Hepatocyte (in vitro differentiated cells): ENCODE measurements at places on chromosomes 2 and 18. TPM values are rescaled to one million over a fixed set of nuclear protein-coding genes. Genes with fewer than 3 reads are reported as not detected.

- H3K4me3 ChIP-seq = no peak overlapping the region
- H3K27me3 ChIP-seq = no peaks in the 10 kb centered on the region
- no peak for DNase-seq
- H3K4me1 ChIP-seq = no peaks in the 10 kb centered on the region
- no peaks in the 10 kb centered on the region for H3K36me3 ChIP-seq
- H3K27ac ChIP-seq = no peak overlapping the region
Observed at GRCh38 chr2:236511266-236511665, 58.4 kb upstream of the ACKR3 start.

GRCh38 chr2:202193305-202193704 is 45.1 kb downstream of the SUMO1 start:
- H3K27ac ChIP-seq = no peak overlapping the region
- no peaks in the 10 kb centered on the region for H3K4me1 ChIP-seq
- DNase-seq = no peak
- no peaks in the 10 kb centered on the region for H3K27me3 ChIP-seq
- H3K36me3 ChIP-seq = no peaks in the 10 kb centered on the region
- H3K4me3 ChIP-seq = no peak overlapping the region

- H3K27me3 ChIP-seq = no peaks in the 10 kb centered on the region
- H3K27ac ChIP-seq = no peak overlapping the region
- H3K36me3 ChIP-seq = no peaks in the 10 kb centered on the region
- no peaks in the 10 kb centered on the region for H3K4me1 ChIP-seq
Observed at GRCh38 chr2:161972866-161973265, 101.1 kb downstream of the DPP4 start.

The HOXD13 gene
- total RNA-seq = 33.9 and 37.2 TPM in 2 replicates

GRCh38 chr2:44358503-44358902 is 2.8 kb downstream of the PREPL start:
- DNase-seq = no peak
- no peak overlapping the region for H3K4me3 ChIP-seq
- no peaks in the 10 kb centered on the region for H3K27me3 ChIP-seq
- H3K27ac ChIP-seq = no peak overlapping the region
- peaks cover 9% of the 10 kb centered on the region for H3K4me1 ChIP-seq

DNA sequence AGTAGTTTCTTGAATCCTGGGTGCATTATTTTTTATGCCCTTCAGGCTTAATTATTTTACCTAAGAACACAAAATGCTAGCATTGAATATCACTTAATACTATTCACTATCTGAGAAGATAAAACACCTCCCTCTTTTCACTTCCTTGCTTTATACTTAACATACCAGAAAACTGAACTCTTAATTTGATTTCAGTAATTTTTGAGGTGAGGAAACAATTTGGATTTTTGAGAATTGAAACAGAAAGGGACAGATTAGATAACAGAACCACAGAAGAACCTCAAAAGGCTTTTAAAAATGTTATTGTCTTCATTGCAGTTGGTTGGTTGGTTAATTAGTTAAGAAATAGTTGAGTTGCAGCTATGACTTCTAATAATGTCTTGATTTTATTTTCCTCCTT is 69.5 kb downstream of the GPD2 start:
- H3K36me3 ChIP-seq = no peaks in the 10 kb centered on the region
- H3K27ac ChIP-seq = no peak overlapping the region
- no peaks in the 10 kb centered on the region for H3K4me1 ChIP-seq
- no peaks in the 10 kb centered on the region for H3K27me3 ChIP-seq
- no peak for DNase-seq

GRCh38 chr2:209236377-209236776 is 187.5 kb upstream of the MAP2 start:
- H3K36me3 ChIP-seq = no peaks in the 10 kb centered on the region
- DNase-seq = peak; percentile 3
- H3K4me1 ChIP-seq = no peaks in the 10 kb centered on the region
- no peaks in the 10 kb centered on the region for H3K27me3 ChIP-seq
- H3K27ac ChIP-seq = no peak overlapping the region
- no peak overlapping the region for H3K4me3 ChIP-seq

The NIF3L1 gene
- 17.3 and 23.7 TPM in 2 replicates for total RNA-seq

- H3K4me1 ChIP-seq = no peaks in the 10 kb centered on the region
- H3K27me3 ChIP-seq = no peaks in the 10 kb centered on the region
- no peak for DNase-seq
- no peaks in the 10 kb centered on the region for H3K36me3 ChIP-seq
Observed at GRCh38 chr18:47720741-47721140, 209.7 kb downstream of the SMAD2 start.

- no peaks in the 10 kb centered on the region for H3K36me3 ChIP-seq
- no peaks in the 10 kb centered on the region for H3K27me3 ChIP-seq
- DNase-seq = no peak
Observed at GRCh38 chr2:224436634-224437033, 34.7 kb upstream of the FAM124B start.

The KLF7 gene
- total RNA-seq = 6.3 and 18.6 TPM in 2 replicates

The TMEM169 gene
- total RNA-seq = 1.1 and 1.8 TPM in 2 replicates

DNA sequence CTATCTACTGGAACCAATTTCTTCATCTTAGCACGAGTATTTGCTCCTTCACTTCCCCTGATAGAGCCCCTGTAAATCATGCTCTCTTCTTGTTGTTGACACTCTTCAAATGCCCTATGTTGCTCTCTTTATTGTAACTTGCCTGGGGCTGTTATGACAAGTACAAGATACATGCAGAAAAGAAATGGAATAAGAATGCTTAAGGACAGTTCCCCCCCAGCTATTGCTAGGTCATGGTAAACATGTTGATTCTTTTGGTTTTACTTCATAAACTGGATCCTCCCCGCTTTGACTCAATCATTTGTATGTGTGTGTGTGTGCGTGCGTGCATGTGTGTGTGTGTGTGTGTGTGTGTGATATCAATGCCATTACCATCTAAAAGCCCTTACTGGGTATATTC is 368.5 kb upstream of the CNTNAP5 start:
- DNase-seq = no peak
- no peaks in the 10 kb centered on the region for H3K27me3 ChIP-seq
- H3K36me3 ChIP-seq = no peaks in the 10 kb centered on the region

DNA sequence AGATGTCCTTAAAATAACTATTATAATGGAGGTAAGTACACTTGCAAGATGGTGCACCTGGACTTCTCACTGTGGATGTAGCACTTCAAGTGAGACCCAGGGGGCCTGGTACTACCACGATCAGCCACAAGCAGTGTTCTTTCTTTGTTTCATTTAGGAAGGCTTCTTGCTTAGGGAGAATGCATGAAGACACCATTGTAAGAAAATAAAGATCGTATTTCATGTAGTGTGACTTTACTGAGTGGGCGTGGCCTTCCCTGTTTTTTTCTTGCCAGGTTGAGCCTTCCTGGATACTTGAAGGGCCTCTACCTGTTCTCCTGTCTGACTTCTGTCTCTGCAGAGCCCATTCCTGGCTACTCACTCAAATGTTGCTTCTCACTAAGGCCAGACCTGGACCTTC is 615.6 kb upstream of the SOX11 start:
- no peaks in the 10 kb centered on the region for H3K36me3 ChIP-seq
- no peak overlapping the region for H3K27ac ChIP-seq
- H3K4me3 ChIP-seq = no peak overlapping the region
- no peaks in the 10 kb centered on the region for H3K4me1 ChIP-seq
- no peak for DNase-seq

DNA sequence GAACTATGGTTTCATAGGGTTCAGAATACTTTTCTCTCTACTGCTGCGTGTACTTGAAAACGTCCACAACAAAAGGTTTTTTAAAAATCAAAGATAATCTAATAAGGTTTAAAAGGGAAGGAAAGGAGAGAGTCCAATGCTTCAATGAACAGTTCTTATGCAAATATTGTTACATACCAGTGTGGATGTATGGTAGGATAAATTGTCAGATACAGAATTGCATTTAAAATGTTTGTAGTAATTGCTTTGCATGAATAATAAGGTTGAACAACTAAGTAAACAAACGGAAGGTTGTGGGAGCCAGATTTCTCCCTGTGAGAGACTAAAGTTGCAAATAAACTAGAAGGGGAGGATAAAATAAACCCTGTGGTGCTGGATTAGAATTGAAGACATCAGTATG is 53.8 kb upstream of the RBBP8 start:
- no peak overlapping the region for H3K27ac ChIP-seq

DNA sequence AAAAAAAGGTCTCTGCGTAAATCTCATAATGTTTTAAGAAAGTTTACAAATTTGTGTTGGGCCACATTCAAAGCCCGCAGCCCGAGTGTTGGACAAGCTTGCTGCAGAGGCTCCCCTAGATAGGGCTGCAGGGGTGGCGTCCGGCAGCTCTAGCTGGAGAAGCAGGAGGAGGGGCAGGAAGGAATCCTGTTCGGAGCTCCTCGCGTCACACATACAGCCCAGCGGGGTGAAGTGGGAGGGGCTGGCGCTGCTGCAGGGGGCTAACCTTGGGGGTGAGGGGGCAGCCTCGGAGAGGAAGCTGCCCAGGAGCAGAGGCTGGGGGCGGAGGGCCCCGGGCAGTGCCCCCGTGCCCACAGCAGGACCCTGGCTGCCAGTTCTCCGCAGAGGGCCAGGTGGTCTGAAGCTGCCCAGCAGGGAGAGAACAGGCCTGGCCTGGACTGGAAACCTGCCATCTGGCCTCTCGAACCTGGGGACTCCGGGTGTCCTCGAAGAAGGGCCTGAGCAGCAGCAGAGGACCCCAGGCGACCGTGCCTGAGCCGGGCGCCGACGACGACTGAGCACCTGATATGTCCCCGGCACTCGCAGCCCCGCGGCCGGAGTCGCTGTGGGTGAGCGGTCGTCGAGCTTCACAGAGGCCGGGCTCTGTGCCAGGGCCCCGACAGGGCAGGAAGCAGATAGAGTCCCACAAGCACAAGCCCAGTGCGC is 2.6 kb upstream of the GPR35 start:
- H3K27ac ChIP-seq = no peak overlapping the region
- peaks cover 4% of the 10 kb centered on the region for H3K4me1 ChIP-seq
- H3K27me3 ChIP-seq = no peaks in the 10 kb centered on the region
- H3K4me3 ChIP-seq = no peak overlapping the region
- H3K36me3 ChIP-seq = no peaks in the 10 kb centered on the region
- DNase-seq = no peak

GRCh38 chr2:36797324-36798070 is 101.0 kb downstream of the VIT start:
- no peak overlapping the region for H3K27ac ChIP-seq
- no peak overlapping the region for H3K4me3 ChIP-seq
- no peaks in the 10 kb centered on the region for H3K27me3 ChIP-seq
- H3K36me3 ChIP-seq = no peaks in the 10 kb centered on the region

GRCh38 chr2:165874445-165875039 is 79.0 kb downstream of the TTC21B start:
- H3K27ac ChIP-seq = no peak overlapping the region
- H3K36me3 ChIP-seq = no peaks in the 10 kb centered on the region
- H3K4me3 ChIP-seq = no peak overlapping the region

DNA sequence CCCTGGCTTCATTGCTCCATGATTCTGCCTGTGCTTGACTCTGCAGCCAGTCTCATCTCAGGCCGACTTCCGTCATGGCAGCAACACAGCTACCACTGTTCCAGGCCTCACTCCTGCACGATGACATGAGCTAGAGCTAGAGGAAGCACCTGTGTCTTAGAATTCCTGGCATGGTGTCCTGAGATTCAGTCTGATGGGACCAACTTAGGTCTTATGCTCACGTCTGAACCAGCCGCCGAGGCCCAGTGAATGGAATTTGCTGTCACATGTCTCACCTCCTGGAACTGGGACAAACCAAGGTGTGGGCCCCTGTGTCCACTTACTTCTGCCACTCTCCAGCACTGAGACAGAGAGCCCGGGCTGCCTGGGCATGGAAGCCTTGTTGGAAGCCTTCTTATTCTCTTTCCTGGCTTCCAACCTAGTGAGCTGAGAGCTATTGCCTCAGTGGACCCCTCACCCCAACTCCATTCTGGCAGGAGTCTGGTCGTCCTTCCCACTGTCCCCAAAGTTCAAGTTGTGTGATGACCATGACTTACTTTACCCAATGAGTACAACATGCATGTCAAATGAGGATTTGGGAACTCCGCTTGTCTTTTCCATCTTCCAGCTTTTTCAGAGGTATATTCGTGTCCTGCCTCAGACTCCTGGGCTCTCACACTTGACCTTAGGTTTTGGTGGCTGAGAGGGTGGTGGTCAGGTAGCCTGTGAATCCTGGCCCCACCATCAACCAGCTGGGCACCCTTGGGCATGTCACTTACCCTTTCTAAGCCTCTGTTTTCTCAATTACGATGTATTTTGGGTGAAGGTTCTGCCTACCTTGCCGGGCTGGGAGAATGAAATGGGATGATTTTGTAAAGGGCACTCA is 39.1 kb upstream of the HS6ST1 start:
- H3K36me3 ChIP-seq = no peaks in the 10 kb centered on the region
- H3K4me1 ChIP-seq = peaks cover 11% of the 10 kb centered on the region
- no peak overlapping the region for H3K27ac ChIP-seq
- no peak overlapping the region for H3K4me3 ChIP-seq

DNA sequence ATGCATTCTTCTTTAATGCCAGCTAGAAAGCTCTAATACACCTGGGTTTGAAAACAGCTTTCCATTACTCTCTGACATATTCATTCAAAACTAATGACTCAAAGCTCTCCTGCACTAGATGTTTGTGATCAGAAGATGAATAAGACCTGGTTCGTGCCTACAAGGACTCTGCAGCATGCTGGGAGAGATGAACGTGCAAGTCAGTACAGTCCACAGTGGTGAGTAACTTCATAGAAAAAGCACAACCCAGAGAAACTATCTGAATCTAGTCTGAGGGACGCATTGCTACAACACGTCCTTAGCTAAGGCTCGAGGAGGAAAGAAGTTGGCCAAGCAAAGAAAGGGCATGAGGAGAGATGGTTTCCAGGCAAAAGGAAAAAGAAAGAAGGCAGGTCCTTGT is 234.3 kb downstream of the OSR1 start:
- no peaks in the 10 kb centered on the region for H3K4me1 ChIP-seq
- no peak overlapping the region for H3K27ac ChIP-seq
- no peaks in the 10 kb centered on the region for H3K36me3 ChIP-seq

DNA sequence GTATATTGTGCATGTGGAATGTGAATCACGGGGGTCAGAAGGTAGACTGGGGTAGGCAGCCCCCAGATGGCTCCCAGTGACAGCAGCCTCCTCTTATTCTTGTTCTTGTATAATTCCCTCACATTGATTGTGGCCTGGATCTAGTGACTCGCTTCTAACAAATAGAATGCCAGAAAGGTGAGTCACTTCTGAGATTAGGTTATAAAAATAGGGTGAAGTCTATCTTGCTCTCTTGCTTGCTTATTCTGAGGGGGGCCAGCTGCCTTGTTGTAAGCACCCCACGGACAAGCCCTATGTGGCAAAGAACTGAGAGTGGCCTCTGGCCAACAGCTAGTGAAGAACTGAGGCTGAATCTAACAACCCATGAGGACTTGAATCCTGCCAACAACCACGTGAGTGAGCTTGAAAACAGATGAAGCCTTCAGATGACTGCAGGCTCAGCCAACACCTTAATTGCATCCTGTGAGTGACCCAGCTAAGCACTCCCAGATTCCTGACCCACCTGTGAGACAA is 15.6 kb upstream of the RMND5A start:
- DNase-seq = peak; percentile 75
- H3K36me3 ChIP-seq = no peaks in the 10 kb centered on the region
- no peaks in the 10 kb centered on the region for H3K27me3 ChIP-seq
- H3K27ac ChIP-seq = peak overlapping the region; percentile 90

DNA sequence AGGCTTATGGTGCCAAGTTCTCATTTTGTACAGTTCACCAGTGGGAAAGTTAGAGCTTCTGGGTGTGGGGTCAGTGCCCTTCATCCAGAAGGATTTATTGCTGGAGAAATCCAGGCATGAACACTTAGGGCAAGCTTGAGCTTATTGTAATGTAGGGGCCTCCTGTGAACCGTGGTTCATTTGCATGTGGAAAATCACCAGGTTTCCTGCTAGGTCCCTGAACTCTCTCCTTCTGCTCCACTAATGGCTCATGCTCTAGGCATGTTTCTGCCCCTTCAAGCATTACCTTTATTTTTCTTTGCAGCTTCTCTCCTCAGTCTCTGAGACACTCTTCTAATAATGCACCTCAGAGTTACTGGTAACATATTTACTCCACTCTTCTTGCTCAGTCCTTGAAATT is 79.3 kb upstream of the FAM98A start:
- no peak overlapping the region for H3K4me3 ChIP-seq
- no peak overlapping the region for H3K27ac ChIP-seq
- no peak for DNase-seq
- no peaks in the 10 kb centered on the region for H3K27me3 ChIP-seq
